ENCODE measurements at places on chromosomes 7 and 10. TPM values are rescaled to one million over a fixed set of nuclear protein-coding genes. Genes with fewer than 3 reads are reported as not detected.

STAMBPL1 gene
- total RNA-seq, result 1.8 TPM

GIMAP5 gene
- 3.7 TPM for total RNA-seq

GRCh38 chr7:21893401-21893800, 52.3 kb downstream of the CDCA7L start:
- DNase-seq, result no peak

DNA sequence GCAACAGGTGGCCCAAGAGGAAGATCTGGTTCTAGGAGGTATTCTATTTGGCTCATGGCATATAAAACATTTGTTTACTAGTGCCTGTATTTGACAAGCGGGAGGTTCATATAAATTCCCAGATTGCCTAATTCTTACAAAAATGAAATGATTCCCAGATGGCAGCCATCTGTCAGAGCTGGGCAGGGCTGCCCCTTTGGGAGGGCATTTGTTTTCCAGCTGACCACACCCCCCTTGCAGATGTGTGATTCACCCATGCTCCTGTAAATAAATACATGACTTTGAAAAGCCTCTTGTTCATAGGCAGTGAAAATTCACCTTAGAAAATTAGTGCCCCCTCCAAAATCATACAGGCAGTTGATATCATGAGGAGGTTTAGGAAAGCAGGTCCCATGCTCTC, 8.6 kb downstream of the VWC2 start:
- DNase-seq, result no peak

DNA sequence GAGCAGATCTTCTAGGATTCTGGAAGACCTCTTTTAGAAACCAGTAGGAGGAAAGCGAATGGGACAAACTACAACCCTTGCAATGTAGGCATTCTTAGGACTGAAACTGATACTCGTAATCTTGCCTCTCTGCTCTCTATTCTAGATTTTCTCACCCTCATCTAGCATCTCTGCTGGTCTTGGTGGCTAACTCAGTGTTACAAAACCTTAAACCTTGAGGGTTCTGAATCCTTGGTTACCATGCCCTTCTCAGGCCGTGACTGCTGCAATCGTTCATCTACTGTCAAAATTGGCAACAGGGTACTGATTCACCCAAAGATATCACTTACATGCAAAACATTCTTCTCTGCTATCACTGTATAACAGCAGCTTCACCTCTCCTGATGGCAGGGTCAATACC, 55.2 kb downstream of the SAMD9 start:
- no peak for DNase-seq

- DNase-seq, result no peak
Measured at GRCh38 chr7:157688533-157689268, 351.9 kb downstream of the DNAJB6 start.

- no peak for DNase-seq
Measured at GRCh38 chr10:56782503-56782902, 421.4 kb upstream of the ZWINT start.

GRCh38 chr7:115763347-115763746, 267.2 kb downstream of the TFEC start:
- no peak for DNase-seq

GRCh38 chr7:70052691-70053090, 454.4 kb downstream of the AUTS2 start:
- no peak for DNase-seq

- no peak for DNase-seq
Measured at GRCh38 chr10:124125305-124126116, 32.1 kb upstream of the CHST15 start.

DNA sequence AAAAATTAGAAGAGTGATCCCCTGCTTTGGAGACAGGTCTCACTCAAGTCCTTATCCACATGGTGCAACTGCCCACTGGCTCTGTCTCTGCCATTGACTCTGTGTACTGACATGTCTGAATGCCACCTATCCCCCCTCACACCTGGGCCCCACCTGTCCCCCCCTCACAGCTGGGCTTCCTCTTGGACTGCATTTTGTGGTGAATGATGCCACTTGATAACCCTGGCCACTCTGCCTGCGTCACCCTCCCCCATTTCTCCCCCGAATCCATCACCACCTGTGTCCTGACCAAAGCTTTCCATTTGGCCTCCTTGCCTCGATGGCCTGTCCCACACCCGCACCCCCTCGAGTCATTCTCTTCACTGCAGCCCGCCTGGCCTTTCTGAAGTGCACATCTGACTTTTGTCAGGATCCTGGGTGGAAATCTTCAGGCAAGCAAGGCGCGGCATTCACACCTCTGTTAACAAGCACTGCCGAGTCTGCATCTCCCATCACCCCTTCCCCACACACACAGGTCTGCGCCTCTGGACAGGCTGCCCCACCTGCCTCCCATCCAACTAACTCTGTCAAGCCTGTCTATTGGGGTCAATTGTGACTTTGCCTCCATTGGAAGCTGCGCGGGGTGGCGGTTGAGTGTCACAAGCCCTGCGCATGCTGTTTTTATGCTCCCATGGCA, 175.3 kb upstream of the KLF14 start:
- no peak for DNase-seq

All from left lobe of liver (tissue), 2 donors.